ENCODE measurements at places on chromosomes 11 and 22. TPM values are rescaled to one million over a fixed set of nuclear protein-coding genes. Genes with fewer than 3 reads are reported as not detected.

LYVE1 gene
- 39.4 TPM for total RNA-seq

ARHGAP32 gene
- 56.1 TPM for total RNA-seq

LDHAL6A gene
- total RNA-seq: not detected

ADAMTS8 gene
- 0.40 TPM for total RNA-seq

WBP2NL gene
- total RNA-seq: 2.1 TPM

TUBA8 gene
- 2.5 TPM for total RNA-seq

DDTL gene
- total RNA-seq: 4.5 TPM

ZNHIT2 gene
- total RNA-seq: 7.3 TPM

GSTT4 gene
- total RNA-seq: not detected

PTPN5 gene
- 0.18 TPM for total RNA-seq

PPP1CA gene
- 214 TPM for total RNA-seq

DNA sequence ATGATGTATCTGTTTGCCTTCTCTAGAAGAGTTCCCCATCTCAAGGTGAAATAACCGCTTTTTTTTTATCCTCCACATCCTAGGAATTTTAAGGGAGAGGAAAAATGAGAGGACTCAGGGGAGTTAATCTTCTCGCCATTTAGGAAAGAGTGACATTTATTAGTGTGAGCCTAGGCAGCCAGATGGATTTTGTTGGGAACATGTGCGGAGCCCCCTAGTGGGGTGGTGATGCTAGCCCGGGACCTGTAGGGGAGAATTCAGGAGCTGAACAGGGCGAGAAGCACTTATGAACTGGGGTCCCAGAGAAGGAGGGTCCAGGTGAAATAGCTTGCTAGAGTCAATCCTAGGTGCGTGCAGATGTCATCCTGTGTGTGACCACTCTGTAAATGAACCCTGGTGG lies 10.7 kb downstream of the IL17RA start:
- DNase-seq: no peak

DNA sequence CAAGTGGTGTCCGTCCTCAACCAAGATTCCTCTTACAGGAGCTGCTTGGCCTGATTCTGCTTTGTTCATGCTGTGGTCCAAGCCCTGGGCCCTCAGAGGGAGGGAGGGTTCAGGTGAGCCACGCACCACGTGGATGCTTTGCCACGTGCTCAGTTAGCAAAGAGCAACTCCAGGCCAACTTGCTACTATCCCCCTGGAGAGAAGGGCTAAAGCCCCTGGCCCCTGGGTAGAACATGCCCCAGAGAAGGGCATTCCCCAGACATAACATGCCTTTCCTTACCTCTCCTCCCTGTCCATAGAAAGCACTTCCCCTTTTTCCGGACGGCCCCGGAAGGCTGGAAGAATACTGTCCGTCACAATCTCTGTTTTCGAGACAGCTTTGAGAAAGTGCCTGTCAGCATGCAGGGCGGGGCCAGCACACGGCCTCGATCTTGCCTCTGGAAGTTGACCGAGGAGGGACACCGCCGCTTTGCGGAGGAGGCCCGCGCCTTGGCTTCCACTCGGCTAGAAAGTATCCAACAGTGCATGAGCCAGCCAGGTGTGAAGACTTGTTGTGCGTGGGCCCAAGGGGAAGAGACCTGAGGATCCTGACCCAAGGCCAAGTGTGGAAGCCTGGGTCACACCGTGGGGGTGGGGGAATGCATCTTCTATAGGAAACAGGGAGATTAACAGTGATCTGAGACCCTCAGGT lies 8.8 kb downstream of the FOXR1 start:
- DNase-seq: peak; percentile 34

- no peak for DNase-seq
These were observed 98.1 kb upstream of the APOA1 start for GRCh38 chr11:116935514-116935913.

DNA sequence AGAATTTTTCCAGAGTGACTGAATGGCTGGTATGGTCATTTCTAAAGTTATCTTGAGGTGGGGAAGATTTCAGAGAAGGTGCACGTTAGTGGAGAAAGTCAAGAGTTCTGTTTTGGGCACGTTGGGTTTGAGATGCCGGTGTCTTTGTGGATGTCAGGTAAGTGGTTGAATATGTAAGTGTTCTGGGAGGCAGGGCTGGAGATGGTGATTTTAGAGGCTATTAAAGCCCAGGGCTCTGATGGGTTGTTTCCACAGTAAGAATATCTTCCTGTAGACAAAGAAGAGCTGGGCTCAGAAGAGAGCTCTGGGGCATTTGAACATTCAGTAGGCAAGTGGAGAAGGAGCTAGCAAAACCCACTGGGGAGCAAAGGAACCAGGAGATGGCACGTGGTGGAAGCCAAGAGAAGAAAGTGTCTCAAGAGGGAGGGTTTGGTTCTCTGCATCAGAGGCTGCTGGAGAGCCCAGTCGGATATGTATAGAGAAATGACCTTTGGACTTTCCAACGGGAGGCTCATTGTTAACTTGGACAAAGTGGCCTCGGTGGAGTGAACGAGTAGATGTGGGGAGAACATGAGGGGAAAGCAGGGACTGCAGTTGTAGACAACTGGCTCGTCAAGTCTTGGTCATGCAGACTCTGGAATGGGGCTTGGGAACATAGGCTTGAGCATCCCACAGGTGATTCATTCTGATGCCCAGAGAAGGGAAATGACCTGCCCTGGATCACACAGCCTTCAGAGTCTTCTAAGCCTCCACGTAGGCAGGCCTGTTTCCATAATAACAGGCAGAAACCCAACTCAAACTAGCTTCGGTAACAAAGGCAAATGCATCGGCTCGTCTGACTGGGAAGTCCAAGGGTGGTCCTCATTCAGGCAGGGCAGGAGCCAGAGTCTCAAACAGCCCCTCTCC lies 98.4 kb upstream of the PARVA start:
- no peak for DNase-seq

DNA sequence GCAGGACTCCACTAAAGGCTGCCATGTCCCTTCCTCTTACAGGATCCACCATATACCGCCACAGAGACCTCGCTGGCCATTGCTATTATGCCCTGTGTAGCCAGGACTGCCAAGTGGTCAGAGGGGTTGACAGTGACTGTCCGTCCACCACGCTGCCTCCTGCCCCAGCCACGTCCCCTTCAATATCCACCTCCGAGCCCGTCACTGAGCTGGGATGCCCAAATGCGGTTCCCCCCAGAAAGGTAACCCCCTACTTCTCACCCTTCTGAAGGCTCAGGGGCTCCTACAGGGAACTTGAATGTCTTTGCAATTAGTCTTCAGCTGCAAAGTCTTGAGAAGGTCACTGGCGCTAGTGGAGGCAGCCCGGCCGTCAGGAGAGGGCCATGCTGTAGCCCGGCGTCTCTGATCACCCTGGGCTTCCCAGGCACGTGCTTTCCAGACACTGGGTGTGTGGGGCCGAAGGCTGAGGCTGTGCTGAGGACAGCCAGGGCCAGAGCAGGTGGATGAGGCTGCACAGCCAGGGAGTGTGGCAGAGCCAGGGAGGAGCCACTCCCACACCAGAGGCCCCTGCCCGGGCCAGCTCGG lies 30.0 kb upstream of the MUC5B start:
- no peak for DNase-seq

DNA sequence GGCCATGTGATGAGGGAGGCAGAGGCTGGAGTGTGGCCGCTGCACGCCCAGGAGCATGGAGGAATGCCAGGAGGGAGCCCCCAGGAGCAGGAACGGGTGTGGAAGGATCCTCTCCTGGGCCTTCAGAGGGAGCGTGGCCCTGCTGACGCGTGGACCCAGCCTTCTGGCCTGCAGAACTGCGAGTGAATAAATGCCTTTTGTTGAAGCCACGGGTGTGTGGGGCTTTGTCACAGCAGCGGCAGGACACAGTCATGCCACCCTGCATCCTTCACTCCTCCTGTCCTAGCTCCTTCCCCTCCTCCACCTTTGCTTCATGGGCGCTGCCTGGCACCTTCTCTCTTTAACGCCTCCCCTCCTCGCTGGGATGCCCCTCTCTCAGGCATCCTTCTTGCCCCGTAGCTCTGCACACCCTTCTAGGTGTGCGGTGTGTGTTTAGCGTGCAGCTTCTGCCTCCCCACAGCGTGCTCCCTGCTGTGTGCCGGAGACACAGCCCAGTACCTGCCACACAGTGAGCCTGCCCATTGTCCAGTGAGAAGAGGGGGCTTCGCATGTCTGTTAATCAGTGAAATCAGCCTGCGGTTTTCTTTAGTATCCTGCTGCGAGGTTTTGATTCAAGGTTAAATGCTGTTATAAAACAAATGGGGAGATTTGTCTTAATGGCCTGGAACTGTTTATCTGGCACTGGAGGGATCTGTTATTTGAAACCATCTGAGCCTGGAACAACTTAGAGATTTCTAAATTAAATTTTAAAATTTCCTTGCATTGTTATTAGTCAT lies 459.6 kb downstream of the TBC1D22A start:
- DNase-seq: no peak

DNA sequence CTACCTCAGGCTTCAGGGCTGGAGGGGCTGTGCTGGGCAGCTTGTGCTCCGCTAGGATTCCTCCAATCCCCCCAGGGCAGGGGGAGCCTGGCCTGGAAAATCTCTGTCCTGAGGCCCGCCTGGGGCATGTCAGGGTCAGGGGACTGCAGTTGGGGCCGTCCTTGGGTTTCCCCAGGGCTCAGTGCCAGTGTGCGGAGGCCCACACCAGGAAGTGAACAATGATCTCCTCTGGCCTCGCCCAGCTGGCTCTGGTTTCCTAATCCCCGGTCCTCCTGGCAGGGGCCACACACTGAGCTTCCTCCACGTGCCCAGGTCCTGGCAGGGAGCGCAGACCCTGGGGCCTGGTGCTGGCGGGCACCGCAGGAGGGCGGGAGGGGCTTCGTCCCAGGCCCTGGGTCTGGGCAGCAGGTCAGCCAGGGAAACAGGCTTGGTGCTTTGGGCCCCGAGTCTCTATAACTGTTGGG lies 1.4 kb upstream of the MUC2 start:
- DNase-seq: peak; percentile 85

DNA sequence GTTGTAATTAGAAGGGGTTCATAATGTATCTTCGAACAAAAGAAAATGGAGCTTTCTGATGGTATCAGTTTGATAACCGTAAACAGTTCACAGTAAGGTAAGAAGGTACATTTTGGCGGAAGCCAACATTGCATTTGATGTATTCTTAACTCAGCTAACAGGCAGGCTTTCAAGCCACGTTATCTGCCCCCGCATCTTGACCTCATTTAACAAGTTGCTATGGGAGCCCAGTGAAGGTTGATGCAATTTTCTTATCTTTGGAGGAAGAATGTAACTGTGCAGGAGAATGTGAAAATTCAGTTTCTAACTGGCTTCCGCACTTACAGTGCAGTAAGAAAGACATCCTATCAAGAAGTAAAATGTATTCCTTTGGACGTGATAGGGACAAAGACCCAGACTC lies 110.6 kb downstream of the ETS1 start:
- no peak for DNase-seq

DNA sequence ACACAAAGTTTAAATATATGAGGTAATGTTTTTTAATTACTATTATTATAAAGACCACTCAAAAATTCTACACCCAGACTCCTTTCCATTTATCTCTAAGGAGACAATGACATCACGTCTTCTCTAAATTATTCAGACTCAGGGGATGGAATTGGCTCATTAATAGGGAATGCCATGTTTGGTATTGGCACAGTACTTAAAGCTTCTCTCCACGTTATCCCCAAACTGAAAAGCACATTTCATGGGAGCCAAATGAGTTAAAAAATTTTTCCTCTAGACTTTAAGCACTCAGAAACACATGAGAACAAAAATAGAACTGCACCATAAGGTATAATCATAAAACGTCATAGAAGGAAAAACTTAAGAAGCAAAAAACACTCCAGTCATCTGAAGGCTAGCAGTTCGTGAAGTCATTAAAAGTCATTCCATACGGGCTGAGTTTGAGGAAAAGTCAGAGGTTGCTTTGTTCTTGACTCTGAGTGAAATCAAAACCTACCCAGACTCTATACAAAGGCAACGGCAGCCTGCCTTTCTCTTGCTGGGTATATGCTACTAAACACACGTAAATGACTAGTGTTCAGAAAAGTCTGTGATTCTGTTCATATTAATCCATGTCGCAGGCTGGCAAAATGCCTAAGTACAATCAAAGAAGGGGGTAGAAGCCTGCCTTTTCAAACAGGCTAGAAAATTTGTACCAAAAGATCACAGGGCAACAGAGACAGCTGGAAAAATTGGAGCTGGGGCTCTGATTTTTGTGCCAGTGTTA lies 8.7 kb upstream of the MPPED2 start:
- no peak for DNase-seq

GRCh38 chr22:39480557-39480956 lies 21.5 kb upstream of the MIEF1 start:
- DNase-seq: no peak

GRCh38 chr11:70191495-70192140 lies 11.5 kb upstream of the FADD start:
- DNase-seq: peak; percentile 87

DNA sequence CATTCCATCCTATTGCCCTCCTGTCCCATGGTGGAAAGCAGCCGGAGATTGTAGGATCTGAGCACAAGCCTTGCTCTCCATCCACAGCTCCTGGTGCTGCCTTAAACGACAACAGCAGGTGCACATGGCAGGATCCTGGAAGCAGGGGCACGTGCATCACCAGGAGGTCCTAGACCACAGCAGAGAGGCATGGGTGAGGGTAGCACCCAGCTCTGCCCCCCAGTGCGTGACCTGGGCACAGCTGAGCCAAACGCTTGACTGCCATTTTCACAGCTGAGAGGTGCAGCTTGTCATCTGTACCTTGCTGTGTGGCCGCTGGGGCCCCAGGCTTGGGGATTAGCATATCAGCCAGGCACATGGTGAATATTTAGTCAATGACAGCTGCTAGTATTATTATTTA lies 92.7 kb downstream of the NTM start:
- no peak for DNase-seq

- DNase-seq: peak; percentile 59
These were observed 1.4 kb downstream of the DTX4 start for GRCh38 chr11:59173080-59173963.

DNA sequence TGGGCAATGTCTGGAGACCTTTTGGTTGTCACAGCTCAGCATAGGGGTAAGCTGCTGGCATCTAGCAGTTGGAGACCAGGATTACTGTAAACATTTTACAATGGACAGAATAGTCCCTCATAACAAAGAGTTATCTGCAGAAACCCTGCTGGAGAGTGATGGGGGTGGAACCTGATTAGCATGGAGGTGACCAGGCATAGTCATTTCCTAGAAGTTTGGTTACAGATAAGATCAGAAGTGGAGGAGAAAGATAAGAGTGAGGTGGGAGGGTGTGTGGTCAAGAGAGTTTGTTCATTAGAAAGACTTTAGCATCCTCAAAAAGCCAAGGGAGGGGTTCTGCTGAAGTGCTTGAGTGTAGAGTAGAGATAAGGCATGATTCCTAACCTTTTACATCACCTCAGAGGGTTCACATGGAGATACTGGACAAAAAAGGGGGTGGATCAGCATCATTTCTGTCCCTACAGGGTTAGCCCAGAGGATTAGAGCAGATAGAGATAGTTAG lies 38.8 kb downstream of the PRDM11 start:
- DNase-seq: no peak

GRCh38 chr11:114163229-114163631 lies 103.7 kb downstream of the ZBTB16 start:
- DNase-seq: no peak

Data from left colon (tissue), 2 donors.